NCI-H187 (cell line): ENCODE measurements at places on chromosomes 13 and 19.

- DNase-seq, result no peak
Measured at GRCh38 chr13:57045826-57046546, 94.7 kb upstream of the PRR20A start.

- DNase-seq, result no peak
Measured at GRCh38 chr13:86882107-86882506, 789.1 kb upstream of the SLITRK5 start.

GRCh38 chr13:93289842-93290241, 63.2 kb downstream of the GPC6 start:
- DNase-seq, result no peak

- no peak for DNase-seq
Measured at GRCh38 chr19:43625918-43626579, 6.6 kb upstream of the ZNF428 start.

- DNase-seq, result no peak
Measured at GRCh38 chr13:21826214-21827015, 155.5 kb downstream of the FGF9 start.

- DNase-seq, result no peak
Measured at GRCh38 chr19:48196321-48196763, 25.9 kb downstream of the ZSWIM9 start.

- DNase-seq, result no peak
Measured at GRCh38 chr13:91368101-91368500, 20.6 kb downstream of the MIR17HG start.

GRCh38 chr13:30732046-30732390, 3.3 kb upstream of the ALOX5AP start:
- no peak for DNase-seq

- DNase-seq, result no peak
Measured at GRCh38 chr19:4445963-4446703, 11.5 kb downstream of the UBXN6 start.

DNA sequence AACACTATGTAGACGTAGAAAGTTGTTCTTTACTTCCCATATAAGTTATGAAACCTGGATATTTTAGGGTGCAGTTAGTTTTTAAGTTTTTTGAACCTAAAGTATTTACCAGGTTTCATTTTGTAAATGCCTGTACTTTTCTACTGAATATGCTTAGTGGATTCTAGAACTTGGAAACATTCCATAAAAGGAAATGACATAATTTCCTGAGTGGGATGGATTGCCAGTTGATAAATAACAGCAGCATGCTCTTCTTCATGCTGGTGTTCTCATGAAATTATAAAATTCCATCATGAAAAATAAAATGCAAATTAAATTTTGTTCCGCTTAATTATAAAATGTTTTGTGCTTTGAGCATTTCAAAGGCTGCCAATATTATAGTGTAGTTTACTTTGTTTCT, 362.2 kb upstream of the PCDH20 start:
- no peak for DNase-seq

DNA sequence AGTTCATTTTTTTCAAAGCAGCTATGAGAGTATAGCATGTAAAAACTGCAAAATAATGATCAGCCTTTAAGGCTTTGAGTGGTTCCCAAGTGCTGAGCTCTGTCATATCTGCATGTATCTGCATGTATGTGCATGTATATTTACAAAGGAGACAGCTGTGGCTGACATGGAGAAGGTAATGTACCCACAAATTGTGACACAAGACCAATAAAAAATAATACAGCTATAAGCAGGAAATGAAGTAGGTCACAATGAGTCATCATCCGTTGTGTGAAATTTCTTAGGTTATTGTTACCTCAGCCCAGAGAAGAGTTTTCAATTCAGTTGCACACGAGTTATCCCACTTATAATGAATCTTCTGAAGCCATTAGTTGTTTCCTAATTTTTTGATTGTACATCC, 60.9 kb upstream of the MED4 start:
- no peak for DNase-seq

DNA sequence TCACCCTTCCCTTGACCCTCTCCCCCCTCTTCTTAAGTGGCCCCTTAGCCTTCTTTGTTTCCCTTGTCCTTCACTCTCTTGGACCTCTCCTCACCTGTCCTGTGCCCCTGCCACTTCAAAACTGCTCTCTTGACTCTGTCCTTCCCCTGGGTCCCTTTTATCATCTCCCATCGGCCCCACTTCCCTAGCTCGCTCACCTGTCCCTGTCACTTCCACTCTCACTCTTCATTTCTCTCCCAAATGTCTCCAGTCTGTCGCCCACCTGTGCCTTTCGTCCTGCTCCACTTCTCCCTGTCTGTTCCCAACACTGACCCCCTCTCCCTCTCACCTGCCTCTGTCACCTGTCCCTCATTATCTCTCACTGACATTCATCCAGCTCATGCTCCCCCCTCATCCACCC, 699 bp downstream of the IFNL1 start:
- DNase-seq, result no peak

GRCh38 chr19:4181053-4181508, 1.3 kb downstream of the SIRT6 start:
- DNase-seq, result no peak

GRCh38 chr13:98089246-98089645, 53.6 kb upstream of the FARP1 start:
- no peak for DNase-seq

GRCh38 chr19:28294395-28294794, 918.6 kb downstream of the UQCRFS1 start:
- DNase-seq, result no peak

GRCh38 chr13:35554972-35555623, 78.6 kb upstream of the MAB21L1 start:
- DNase-seq, result no peak

- DNase-seq, result no peak
Measured at GRCh38 chr19:13938301-13939064, at the start of gene PODNL1. PODNL1 (minus strand) TSS chr19:13938417; CDS start chr19:13938181, 236 bp downstream.

- DNase-seq, result no peak
Measured at GRCh38 chr13:21012841-21013681, 48.3 kb downstream of the LATS2 start.

DNA sequence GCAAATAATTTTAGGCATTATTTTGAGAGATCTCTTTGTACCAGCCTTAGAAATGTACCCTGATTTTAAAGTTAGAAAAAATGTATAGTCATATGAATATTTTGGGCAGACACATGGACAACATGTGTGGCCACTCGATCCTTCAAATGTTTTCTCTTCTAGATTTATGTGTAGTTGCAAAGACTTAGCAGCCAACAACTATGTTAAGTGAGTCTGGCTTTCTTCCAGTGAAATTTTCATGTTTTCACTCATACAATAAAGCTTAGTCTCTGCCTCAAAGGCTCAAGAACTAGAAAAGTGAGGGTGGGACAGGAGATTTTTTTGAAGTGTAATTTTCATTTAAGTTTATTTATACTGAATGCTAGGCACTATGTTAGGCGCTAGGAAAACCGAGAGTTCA, 207.7 kb upstream of the DACH1 start:
- no peak for DNase-seq

DNA sequence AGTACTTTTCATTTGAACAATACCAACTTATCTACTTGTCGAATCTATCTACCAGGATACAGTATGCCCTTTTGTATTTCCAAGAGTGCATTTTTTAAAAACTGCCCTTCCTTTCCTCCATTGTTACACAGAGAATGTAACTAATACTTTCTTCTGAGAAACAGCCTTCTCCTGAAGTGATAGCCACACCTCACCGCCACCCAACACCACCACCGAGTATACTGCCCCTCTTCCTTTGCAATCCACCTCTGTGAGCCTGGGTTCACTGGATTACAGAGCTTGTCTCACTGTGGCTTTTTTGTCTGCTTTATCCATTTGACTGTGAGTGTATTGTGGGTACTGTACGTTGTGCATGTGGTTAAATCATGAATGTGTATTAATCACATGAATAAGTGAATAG, 305.4 kb downstream of the KLF12 start:
- DNase-seq, result no peak

GRCh38 chr13:114118511-114119123, 13.8 kb downstream of the RASA3 start:
- DNase-seq, result no peak

DNA sequence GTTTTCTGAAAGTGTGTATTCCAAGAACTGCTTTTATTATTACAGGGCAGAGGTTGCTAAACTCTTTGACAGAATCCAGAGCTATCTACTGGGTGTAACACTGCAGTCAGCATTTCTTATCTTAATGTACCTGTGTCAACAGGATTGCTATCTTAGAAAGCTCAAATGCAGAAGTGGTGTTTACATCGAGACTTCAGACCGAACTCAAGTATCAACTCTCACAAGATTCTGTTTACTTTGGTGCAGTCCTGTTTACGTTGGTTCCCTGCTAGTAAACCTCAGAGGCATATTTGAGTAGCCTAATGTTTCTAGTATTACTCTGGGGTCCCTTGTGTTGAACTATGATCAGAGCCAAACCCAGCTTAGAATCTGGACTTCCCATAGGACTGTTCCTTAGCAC, 20.5 kb downstream of the SLC15A1 start:
- DNase-seq, result no peak

- no peak for DNase-seq
Measured at GRCh38 chr19:1366899-1367870, 16.5 kb upstream of the NDUFS7 start.

GRCh38 chr19:10854350-10855089, 6.3 kb downstream of the C19orf38 start:
- DNase-seq, result no peak

DNA sequence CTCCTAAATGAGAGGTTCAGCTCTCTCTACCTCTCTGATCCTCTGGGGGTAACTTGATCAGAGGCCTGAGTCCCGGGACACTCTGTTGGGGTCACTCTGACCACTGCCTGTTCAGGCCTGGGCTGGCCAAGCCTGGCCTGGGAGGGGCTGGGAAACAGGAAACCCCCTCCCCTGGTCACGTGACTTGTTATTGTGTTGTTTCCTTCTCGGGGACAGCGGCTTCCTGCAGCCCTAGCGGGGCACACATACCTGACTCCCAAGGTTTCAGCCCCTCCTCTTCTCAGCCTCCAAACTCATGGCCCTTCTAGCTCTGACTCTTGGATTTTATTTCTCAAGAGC, at the start of gene USHBP1:
USHBP1 (minus strand) TSS at position 105 of the 339 bp plus-strand sequence. CDS start 446 bp downstream, outside the sequence.
- no peak for DNase-seq

GRCh38 chr19:4267101-4267900, 11.8 kb upstream of the SHD start:
- no peak for DNase-seq

DNA sequence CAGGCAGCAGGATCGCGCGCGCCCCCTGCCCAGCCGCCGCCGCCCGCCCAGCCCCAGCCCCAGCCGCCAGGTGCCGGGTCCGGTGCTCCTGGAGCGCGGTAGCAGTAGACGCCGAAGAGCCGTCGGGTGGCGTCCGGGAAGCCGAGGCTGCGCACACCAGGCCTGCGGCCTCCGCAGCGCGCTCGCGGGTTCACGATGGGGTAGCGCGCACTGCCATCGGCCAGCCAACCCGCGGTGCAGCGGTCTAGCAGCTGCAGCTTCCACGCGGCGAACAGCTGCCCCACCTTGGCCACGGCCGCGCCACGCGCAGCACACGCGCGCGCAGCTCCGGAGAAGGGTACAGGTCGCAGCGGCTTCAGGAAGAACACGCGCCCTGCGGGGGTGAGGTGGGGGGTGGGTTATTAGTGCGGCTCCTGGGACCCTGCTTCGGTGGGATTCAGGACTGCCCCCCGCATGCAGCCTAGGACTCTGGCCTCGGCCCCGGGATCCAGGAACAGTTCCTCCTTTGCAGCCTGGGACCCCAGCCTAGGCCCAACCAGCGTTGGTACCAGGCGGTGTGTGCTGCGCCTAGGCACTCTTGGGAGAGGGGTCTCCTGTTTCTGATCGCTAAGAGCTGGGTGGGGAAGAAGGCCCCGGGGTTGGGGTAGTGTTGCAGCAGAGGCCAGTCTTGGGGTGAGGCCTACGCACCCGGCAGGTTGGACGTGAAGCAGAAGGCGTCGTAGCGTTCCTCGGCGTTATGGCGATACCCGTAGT, 15.1 kb downstream of the TM6SF2 start:
- no peak for DNase-seq

DNA sequence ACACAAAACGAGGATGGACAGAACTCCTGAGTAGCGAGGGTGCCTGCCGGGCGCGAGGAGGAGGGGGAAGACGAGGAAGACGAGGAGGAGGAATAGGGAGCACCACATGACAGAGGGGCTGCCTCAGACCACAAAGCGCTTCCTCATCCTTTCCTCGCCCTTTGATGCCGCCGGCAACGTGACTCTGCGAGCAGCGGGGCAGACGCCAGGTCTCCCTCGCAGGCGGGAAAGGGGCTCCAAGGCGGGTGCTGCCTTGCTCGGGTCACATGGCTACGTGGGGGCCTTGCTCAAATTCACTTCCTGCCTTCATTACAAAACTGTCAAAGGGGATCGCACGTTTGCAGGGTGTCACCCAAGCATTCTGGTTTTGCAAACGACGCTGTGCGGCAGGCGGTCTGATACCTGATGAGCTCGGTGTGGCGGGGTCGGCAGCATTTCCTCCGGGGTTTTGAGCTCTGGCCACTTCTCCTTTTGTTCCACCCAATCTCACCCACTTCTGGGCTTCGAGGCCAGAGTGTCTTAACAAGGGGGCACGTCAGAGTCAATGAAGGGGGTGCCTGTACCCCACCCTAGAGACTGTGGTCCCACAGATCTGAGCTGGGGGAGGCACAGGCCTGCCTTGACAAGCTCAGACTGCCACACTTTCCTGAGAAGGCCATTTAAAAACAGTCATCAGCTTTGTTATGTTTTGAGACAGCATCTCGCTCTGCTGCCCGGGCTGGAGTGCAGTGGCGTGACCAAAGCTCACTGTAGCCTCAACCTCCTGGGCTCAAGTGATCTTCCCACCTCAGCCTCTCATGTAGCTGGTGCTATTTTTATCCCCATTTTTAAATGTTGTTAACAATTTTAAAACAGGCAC, 14.9 kb downstream of the MAP2K2 start:
- no peak for DNase-seq

DNA sequence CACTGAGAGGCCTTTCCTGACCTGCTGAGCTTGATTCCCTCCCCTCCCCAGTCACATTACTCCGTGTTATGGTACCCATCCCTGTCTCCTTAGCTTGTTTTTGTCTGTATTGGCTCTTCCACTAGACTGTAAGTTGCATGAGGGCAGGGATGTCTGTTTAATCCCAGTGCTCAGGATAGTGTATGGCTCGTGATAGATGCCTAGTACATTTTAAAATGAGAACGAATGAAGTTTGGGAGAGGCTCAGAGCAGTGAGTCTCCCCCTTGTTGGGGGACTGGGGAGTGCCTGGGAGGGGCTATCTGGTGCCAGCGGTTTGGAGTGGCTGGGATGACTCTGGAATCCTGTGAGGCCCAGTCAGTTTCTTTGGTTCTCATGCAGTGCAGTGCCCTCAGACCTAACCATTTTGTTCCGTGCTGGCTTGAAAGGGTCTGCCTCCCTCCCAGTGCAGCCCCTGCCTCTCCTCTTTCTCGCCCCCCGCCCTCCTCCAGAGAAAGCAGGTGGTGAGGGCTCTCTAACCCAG, 35.5 kb downstream of the ACTN4 start:
- no peak for DNase-seq

DNA sequence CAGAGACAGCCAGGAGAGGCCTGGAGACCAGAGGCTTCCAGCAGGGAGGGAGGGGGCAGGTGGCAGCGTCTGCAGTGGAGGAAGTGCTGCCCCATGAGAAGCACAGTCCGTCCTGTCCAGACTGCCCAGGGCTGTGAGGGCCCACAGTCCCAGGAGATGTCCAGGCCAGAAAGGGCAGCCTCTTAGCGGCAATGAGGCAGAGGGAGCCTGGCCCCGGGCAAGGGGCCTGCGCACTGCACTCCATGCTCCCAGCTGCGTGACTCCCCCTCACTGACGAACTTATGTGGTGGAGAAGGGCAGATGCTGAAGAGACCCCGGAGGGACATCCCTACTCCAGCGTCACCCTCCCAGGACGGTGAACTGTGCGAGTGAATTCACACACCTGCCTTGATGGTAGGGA, 115.3 kb downstream of the SOX1 start:
- DNase-seq, result no peak

- no peak for DNase-seq
Measured at GRCh38 chr13:37884674-37885073, 15.1 kb upstream of the TRPC4 start.
